Left kidney (tissue), 8 donors: ENCODE measurements at places on chromosomes 6 and 20. TPM values are rescaled to one million over a fixed set of nuclear protein-coding genes. Genes with fewer than 3 reads are reported as not detected.

- DNase-seq: no peak
Measured at GRCh38 chr6:88662653-88663174, 300.7 kb downstream of the RNGTT start.

DNA sequence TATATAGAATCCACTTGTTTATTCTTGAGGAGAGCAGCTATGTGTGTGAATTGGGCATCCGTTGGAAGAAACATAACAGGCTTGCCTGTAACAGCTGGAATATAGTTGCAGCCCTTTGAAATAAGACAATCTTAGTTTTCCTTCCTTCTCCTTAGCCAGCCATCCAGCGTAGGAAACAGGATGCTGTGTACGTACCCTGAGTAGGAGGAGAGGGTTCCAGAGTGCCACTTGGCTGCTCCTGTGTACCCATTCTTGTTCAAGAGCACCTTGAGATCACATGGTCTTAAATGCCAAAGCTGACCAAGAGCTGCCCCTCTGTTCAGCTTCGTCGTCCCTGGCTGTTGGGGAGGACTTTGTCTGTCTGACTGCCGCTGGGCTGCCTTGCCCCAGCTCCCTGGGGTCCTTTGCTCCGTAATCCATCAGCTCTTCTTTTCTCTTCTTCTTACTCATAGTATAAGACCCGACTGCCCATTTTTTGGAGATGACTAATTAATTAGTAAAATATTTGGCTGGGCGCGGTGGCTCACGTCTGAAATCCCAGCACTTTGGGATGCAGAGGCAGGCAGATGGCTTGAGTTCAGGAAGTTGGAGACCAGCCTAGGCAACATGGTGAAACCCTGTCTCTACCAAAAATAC, 49.0 kb downstream of the RREB1 start:
- DNase-seq: no peak

DNA sequence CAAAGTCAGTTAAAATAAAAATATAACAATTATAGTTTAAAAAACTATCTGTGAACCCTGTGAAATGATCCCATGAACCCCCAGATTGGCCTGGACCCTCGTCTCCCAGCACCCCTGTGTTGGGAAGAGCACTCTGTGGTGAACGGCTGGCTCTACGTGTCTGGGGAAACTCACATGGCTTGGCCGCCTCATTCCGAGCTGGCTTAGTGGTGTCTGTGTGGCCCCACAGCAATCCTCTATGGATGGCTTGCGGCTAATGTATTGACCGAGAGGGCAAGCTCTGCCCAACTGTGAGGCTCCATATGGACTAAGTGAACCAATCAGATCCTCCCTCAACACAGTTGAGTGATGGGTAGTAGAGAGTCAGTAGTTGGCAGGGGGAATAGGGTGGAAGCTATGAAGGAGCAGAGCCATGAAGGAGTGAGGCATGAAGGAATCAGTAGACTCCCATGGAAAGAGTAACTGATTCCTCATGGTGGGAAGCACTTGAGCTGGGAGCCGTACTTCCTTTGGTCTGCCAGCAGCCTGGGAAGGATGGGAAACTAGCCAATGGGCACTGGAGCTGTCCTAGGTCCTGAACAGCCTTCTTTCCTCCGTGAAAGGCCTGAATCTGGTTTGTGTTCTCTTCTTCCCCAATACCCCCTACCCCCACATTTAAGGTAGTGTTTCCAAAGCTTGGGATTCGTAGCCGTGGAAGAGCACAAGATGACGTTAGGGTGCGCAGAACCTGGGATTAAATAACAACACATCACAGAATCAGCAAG, 21.6 kb upstream of the ZNF831 start:
- no peak for DNase-seq

DNA sequence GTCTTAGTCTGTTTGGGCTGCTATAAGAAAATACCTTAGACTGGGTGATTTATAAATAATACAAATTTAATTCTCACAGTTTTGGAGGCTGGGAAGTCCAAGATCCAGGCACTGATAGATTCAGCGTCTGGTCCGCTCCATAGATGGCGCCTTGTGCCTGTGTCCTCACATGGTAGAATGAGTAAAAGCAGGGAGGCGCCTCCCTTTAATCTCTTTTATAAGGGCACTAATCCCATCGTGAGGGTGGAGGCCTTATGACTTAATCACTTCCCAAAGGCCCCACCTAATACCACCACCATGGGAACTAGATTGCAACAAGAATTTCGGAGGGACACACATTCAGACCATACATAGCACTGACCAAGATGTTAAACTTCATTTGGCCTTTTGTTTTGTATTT, 91.2 kb upstream of the TMEM181 start:
- no peak for DNase-seq

GRCh38 chr20:35611482-35611881, 4.1 kb upstream of the SPAG4 start:
- no peak for DNase-seq

DNA sequence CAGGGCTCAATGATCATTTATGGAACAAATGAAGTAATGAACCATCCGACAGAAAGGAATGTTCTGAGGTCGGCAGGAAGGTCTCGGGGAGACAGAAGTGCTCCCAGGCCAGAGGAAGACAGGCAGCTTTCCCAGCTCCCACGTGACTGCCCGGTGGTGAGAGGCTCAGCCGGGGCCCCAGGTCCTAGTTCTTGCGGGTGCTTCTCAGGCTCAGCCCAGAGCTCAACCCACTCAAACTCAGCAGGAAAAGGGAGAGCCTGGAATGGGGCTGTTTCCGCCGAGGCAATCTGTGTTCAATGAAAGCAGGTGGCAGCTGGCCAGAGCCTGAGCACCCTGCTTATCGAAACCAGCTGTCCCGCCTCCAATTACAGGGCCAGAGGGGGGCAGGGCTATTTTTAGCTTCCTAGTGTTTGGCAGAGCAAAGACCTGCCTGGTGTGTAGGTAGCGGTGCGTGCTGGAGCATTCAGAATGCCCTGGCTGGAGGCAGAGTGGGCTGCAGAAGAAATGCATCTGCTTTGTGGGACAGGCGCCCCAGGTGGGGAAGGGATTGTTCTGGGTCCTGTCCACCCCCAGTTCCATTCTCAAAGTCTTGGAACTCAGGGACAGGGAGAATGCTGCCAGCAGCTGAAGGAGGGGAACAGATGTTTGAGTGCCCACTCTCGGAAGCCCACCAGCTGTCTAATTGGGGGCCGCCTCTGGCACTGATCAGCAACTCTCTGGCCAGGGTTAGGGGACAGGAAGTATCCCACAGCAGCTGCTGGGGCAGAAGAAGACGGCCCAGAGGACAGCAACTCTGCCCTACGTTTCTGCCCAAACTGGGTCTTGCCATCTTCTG, 145.1 kb downstream of the PREX1 start:
- DNase-seq: peak; percentile 91

DNA sequence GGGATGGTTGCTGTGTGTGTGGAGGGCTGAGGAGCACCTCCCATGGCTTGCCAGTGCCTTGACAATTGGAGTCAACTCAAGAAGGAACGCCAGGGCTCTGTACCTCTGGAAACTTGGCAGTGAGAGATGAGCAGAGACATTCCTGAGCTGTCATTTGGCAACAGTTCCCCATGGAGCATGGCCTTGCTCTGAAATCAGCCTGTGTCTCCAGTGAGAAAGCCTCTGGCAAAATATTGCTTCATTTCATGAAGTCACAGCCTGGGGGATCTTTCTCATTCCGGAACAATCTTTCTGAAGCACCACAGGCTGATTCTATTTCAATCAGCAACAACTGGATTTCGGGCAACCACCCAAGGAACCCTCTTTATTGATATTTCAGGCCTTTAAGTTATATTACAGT, 52.2 kb upstream of the FNDC1 start:
- DNase-seq: no peak

GRCh38 chr20:19298652-19299051, 86.2 kb downstream of the SLC24A3 start:
- DNase-seq: no peak

- no peak for DNase-seq
Measured at GRCh38 chr6:13827032-13827431, 12.7 kb upstream of the MCUR1 start.

GRCh38 chr20:33490023-33490933, at the start of gene CBFA2T2:
TSS of gene CBFA2T2 (plus strand) at chr20:33490096. CDS start at chr20:33490268, 172 bp downstream.
- peak; percentile 53 for DNase-seq

GRCh38 chr6:101393829-101394251, 332 bp downstream of the GRIK2 start:
- DNase-seq: no peak

GRCh38 chr20:56171087-56172012, 77.2 kb upstream of the MC3R start:
- no peak for DNase-seq

DNA sequence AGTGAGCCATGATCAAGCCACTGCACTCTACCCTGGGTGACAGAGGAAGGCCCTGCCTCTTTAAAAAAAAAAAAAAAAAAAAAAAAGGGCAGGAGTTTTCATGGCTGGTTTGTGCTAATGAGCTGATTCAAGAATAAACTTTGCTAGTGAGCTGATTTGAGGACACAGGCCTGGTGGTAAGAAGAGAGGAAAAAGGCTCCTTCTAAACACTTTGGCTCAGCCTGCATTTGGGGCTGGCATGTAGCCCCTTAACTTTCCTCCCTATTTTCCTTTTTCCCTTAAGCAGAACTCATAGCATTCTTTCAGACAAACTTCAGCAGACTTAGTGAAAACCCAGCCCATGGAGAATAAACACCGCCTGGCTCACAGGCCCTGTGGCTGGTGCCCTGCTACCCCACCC, 432.7 kb downstream of the PTPRT start:
- DNase-seq: no peak

GRCh38 chr6:33420491-33421343, 852 bp downstream of the SYNGAP1 start:
- DNase-seq: no peak

- no peak for DNase-seq
Measured at GRCh38 chr20:49909499-49910339, 5.6 kb downstream of the SPATA2 start.

GRCh38 chr20:47655635-47656034, 129.6 kb downstream of the SULF2 start:
- no peak for DNase-seq

- no peak for DNase-seq
Measured at GRCh38 chr6:162251257-162251656, 476.3 kb downstream of the PRKN start.

DNA sequence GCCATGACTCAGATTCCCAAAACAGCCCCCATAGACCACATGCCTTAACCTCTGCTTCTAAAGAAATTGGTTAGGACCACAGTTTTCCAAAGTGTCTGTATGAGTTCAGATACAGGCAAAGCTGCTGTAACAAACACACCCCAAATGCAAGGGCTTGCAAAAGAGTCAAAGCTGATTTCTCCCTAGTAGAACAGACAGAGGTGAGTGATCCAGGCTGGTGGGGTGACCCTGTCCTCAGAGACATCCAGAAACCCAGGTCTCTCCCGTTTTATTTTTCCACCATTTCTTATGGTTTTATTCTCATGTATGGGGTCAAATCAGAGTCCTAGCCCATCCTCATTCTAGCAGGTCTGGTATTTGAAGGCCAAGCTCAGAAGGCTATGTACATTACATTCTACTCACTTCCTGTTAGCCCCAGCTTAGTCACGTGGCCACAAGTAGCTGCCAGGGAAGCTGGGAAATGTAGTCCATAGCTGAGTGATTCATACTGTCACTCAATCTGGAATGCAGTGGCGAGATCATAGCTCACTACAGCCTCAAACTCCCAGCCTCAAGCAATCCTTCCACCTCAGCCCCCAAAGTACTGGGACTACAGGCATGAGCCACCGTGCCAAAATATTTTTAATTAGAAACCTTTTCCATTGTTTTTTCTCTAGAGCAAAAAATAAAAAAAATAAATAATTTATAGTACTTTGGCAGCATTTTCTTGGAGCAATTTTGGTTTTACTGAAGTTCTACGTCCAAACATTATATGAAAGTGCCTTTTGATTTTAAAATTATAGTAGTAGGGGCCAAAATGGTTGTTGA, 175.2 kb downstream of the ZMYND8 start:
- DNase-seq: no peak

DNA sequence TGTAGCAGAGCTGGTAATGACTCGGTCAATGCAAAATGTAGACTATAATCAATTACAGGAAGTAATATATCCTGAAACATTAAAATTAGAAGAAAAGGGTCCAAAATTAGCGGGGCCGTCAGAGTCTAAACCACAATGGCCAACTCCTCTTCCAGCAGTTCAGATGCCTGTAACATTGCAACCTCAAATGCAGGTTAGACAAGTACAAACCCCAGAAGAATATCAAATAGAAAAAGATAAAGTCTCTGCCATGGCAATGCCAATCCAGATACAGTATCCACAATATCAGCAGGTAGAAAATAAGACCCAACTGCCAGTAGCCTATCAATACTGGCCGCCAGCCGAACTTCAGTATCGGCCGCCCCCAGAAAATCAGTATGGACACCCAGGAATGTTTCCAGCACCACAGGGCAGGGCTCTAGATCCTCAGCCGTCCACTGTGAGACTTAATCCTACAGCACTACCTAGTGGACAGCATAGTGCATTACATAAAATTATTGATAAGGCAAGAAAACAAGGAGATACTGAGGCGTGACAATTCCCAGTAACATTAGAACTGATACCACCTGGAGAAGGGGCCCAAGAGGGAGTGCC, 158.4 kb downstream of the GPX5 start:
- no peak for DNase-seq

The CD40 gene
- polyA plus RNA-seq: 5.0 TPM

The MEP1A gene
- not detected for polyA plus RNA-seq

The SRSF12 gene
- polyA plus RNA-seq: 20.1 TPM

The MTG2 gene
- 38.3 TPM for polyA plus RNA-seq

The RING1 gene
- 53.4 TPM for polyA plus RNA-seq

The LAMP5 gene
- 7.8 TPM for polyA plus RNA-seq
